Stimulated activated CD4-positive, alpha-beta T cell treated with anti-CD3 and anti-CD28 coated beads, TNF-alpha, amount 100 ng/mL, for 4 hours (primary cell): ENCODE measurements at places on chromosomes 4 and X.

GRCh38 chr4:20195071-20195885 lies 56.4 kb upstream of the SLIT2 start:
- DNase-seq: no peak

- no peak for DNase-seq
These were observed 681 bp upstream of the UPF3B start for GRCh38 chrX:119853444-119853843.

DNA sequence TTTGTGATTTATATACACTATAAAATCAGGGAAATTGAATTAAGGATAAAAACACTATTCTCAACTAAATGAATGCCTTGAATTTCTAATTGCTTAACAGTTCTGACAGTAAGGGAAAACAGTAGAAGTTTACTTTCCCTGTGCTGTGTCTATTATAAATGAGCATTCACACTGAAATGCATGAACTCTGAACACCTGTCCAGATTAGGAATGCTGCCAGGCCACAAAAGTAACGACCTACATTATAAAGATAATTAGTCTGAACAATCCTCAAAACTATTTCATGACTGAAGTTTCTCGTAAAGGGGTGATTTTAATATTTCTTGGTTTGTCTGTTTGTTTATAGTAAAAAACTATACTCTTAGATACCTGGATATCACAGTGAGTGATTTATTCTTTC lies 2.0 kb downstream of the NDST3 start:
- DNase-seq: no peak

DNA sequence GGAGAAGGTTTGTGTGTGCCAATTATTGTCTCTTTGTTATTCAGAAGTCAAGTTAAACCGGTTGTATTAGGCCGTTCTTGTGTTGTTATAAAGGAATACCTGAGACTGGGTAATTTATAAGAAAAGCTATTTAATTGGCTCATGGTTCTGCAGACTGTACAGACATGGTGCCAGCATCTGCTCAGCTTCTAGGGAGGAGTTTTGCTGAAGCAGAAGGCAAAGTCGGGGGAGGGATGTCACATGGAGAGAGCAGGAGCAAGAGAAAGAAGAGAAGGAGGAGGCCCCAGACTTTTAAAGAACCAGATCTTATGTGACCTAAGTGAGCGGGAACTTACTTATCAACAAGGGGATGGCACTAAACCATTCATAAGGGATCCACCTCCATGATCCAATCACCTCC lies 349.3 kb upstream of the PCDH18 start:
- no peak for DNase-seq

GRCh38 chr4:37867102-37867501 lies 23.8 kb upstream of the TBC1D1 start:
- no peak for DNase-seq

DNA sequence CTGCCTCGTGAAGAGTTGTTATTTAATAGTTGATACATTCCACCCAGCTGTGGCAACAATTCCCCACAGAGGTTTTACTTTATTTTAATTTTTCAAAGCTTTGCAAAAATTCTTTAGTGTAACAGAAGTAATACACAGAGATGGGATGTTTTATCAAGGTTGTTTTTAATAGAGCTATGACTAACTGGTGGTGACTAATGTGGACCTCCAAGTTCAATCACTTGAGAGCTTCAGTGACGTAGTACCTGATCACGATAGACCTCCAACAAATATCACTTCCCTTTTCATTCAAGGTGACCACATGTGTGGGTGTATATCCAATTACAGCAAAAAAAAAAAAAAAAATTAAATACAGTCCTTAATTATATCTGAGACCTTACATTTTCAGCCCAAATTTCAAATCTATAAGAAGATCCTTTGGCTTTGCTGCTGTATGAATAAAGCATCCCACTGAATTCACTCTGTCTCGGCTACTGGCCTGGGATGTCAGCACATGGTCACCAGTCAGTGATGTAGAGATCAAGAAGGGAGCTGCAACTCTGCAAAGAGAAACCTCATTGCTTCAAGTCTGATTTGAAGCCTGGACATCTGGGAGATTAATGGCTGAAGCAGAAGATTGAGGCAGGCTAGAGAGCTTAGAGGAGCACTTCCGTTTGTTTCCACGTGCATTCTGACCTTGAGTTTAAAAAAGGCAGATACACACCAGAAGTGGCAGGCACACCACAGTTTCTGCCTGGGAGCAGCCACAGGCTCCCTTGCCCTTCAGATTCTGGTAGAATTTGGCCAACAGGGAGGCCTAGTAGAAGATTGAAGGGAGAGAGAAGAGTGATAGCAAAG lies 345.9 kb upstream of the NOCT start:
- DNase-seq: no peak

GRCh38 chr4:68630371-68630770 lies 40.1 kb downstream of the UGT2B15 start:
- DNase-seq: no peak

GRCh38 chr4:15781427-15782095 lies 3.4 kb downstream of the CD38 start:
- no peak for DNase-seq

DNA sequence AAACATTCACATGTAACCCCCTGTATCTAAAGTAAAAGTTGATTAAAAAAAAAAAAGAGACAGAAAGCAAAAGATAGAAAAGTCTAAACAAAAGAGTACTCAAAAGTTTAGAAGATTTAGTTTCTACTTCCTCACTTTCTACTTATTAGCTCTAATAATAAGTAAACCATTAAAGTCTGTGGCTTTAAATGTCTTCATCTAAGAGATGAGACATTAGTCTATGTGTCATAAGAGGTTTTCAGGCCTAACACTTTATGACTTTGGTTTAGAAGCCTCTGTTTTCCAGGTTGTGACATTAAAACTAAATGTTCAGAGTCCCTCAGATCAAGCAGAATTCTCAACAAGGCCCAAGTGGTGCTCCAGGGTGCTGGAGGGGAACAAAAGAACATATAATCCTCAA lies 42.2 kb upstream of the GUCY1A1 start:
- no peak for DNase-seq

GRCh38 chr4:112648263-112649054 lies 11.5 kb downstream of the LARP7 start:
- DNase-seq: no peak

GRCh38 chr4:39846705-39847104 lies 131.0 kb downstream of the PDS5A start:
- no peak for DNase-seq

- DNase-seq: no peak
These were observed 64.5 kb upstream of the ANKRD50 start for GRCh38 chr4:124777007-124777406.

DNA sequence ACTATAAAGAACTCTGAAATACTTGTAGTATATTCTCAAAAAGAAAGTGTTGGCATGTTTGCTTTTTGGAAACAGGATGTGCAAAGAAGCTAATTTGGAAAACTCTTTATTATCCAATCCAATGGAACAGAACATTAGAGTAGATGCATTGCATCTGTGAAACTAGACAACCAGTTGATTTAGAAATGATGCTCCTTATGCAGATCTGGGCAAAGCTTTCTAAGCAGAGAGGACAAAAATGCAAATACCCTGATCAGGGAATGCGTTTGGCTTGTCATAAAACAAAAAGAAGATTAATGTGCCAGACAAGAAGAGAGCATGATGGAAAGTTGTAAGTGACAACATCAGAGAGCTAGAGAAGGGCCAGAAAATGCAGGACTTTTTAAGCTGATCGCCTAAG lies 142.3 kb downstream of the RCHY1 start:
- DNase-seq: no peak

DNA sequence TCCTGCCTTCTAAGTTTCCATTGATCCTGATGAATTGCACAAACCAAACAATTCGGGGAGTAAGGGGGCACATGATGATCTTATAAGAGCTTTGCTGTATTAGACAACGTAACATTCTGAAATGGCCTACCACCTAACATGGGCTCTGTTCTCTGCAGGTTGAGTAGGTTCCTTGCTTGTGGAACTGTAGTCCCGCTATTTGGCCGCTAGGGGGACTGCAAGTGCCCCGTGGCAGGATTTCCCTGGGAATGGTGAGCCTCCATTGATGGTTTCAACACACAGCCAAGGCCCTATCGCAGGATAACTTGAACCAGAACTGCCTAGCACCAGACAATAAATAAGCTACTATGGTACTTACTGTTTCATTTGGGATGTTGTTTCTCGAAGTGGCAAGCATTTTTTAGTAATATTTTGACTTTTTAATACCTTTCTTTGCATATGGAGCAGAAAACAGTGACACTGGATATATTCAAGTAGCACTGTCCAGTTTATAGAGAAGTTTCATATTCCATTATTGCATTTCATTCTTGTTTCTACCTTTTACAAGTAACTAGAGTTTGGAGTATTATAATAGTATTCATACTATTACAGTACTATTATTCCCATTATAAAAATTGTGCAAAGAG lies 11.9 kb downstream of the AR start:
- no peak for DNase-seq

DNA sequence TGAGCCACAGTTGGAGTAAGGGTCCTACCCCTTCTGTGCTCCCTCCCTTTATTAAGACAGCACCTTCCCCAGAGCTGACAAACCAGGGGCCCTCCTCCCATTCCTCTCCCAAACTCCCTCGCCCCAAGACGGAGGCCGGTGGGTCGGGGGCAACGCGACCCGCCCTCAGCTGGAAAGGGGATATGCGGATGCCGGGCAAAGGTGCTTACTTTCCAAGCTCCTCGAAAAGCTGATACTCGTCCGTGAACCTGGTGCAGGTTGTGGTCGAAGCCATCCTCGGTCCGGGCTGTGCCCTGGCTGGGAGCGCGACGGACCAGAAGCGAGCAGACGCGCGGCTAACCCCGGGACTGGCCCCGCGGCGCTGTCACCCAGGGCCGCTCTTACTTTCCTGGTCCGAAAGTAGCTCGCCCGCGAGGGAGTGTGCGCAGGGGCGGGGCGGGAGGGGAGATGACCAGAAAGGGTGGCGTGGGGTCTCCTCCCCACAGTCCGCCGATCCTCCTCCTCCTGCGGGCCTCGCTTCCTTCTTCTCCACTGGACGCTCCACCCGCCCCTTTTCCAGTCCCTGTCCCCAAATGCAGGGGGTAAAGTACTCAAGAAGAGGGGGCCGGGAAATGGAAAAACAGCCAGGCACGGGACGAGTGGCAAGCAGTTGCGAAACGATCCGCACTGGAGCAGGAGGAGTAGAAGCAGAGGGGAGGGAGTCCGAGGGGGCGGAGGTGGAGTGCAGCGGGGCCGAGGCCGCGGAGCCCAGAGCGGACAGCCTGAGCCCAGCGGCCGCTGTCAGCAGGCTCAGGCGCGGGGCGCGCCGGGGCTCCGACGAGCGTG lies 531 bp downstream of the CAMK2D start:
- peak; percentile 30 for DNase-seq

GRCh38 chrX:111116666-111117065 lies 20.7 kb downstream of the PAK3 start:
- no peak for DNase-seq

DNA sequence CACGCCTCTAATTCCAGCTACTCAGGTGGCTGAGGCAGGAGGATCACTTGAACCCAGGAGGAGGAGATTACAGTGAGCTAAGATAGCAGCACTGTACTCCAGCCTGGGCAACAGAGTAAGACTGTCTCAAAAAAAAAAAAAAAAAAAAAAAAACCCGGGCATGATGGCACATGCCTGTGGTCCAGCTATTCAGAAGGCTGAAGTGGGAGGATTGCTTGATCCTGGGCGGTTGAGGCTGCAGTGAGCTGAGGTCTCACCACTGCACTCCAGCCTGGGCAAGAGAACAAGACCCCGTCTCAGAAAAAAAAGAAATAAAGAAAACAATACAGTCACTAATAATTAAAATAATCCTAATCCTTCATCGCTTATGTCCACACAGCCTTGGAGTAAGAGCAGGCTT lies 68.1 kb downstream of the APBB2 start:
- DNase-seq: no peak

GRCh38 chr4:74206088-74206825 lies 48.3 kb downstream of the MTHFD2L start:
- DNase-seq: no peak

GRCh38 chr4:188822698-188823097 lies 683.5 kb downstream of the TRIML1 start:
- DNase-seq: no peak

DNA sequence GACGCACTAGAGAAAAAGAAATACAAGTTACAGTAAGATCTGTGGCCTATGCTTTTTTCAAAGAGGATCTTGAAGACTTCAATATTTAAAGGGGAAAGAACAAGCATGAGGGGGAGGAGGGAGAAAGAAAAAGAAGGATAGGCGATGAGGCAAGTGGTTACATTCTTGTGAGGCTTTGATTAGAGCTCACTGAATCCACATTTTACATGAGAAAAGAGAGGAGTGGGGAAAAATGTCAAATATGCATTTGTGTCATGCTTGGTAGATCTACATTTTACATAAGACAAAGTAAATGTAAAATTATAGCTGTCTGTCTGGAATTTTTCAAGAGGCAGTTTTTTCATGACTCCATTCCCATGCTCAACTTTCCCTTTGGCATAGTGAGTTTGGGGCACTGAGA lies 965.9 kb downstream of the FSTL5 start:
- DNase-seq: no peak

DNA sequence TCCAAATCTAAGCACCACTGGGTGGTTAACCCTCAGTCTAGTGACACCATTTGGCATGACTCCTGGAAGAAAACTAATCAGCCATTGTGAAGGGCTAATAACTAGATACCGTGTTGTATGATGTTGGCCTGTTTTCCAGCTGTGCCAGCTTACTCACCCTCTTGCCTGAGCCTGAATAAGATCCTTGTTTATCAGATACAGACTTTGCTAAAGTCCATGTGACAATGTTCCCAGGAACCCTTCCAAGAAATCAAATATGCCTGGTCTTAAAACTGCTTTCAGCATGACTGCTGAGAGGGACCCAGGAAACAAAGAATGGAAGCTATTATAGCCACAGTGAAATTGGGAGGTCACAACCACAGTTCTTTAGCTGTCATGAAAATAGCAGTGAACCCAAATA lies 640.8 kb upstream of the INTU start:
- no peak for DNase-seq

DNA sequence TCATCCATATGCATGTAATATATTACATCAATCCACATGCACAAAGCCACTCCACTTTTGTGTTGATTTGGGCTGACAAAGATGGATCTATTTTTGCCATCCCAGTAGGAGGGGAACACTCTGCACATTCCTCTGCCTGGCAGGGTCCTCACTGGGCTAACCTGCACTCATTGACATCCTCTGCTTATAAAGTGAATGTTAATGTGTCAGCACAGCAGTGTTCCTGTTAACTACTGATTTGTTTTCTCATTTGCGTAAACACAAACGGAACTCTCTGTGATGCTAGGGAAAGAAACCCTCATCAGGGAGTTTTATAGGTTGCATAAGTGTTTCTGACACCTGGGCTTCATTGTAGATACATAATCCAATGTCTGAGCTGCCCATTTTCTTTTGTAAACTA lies 826.0 kb downstream of the RAB28 start:
- no peak for DNase-seq

GRCh38 chrX:49238735-49239134 lies 3.5 kb downstream of the CCDC22 start:
- DNase-seq: no peak

GRCh38 chrX:150696866-150697265 lies 3.7 kb downstream of the MTMR1 start:
- DNase-seq: no peak
